Left ventricle myocardium superior (tissue), 1 donor: ENCODE measurements at places on chromosomes 7 and 10.

DNA sequence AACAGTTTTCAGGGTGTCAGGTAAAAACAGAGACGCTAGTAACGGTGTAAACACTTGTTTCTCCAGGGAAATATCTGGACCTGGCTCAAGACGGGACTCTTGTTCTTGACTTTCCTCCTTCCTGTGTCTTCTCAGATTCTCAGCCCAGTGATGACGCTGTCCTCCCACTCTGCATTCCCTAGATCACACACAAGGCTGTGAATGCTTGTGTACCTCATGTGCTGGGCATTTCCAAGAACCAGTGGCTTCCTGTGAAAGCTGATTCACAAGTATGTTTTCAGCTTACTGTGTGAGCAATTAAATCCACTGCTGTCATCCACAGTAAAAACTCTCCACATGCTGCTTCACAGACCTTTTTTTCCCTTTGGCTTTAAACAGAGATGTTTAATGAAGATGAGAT, 193.8 kb upstream of the DPP6 start:
- no peak for DNase-seq

- no peak for DNase-seq
Observed at GRCh38 chr7:157983502-157984422, 603.9 kb downstream of the PTPRN2 start.

DNA sequence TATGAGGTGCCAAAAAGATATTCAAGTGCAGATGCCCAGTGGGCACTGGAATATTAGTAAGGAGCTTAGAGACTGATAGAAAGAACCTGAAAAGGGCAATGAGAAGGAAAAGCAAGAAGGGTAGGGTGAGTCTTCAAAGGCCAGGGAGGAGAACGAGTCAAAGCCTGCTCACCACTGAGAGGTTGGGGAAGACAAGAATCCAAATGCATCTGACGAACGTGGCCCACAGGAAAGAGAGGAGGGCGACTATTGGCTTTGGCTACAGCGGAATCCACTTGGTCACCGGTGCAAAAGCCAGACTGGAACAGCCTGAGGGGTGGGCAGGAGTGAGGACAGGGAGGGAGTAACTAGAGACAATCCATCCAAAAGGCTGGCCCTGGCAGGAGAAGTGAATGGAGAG, 216.7 kb upstream of the KLF14 start:
- DNase-seq = no peak

DNA sequence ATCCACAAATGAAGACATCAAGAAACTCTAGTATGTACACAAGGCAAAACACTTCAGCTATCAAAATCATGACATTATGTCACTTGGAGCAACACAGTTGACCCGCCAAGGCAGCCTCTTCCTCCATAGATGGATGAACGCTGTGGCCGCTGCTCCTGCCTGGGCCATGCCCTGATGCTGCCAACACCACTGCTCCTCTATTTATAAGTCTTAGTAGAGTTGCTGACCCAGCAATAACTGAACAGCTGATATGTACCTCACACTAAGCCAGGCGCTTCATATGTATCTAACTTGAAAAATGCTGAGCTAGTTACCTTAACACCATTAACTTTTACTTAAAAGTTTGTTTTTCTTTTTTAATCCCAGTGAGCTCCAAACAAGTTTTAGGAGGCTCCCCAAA, 131.9 kb downstream of the LYZL1 start:
- peak; percentile 60 for DNase-seq

GRCh38 chr10:59135275-59135674, 41.2 kb upstream of the PHYHIPL start:
- DNase-seq = no peak

DNA sequence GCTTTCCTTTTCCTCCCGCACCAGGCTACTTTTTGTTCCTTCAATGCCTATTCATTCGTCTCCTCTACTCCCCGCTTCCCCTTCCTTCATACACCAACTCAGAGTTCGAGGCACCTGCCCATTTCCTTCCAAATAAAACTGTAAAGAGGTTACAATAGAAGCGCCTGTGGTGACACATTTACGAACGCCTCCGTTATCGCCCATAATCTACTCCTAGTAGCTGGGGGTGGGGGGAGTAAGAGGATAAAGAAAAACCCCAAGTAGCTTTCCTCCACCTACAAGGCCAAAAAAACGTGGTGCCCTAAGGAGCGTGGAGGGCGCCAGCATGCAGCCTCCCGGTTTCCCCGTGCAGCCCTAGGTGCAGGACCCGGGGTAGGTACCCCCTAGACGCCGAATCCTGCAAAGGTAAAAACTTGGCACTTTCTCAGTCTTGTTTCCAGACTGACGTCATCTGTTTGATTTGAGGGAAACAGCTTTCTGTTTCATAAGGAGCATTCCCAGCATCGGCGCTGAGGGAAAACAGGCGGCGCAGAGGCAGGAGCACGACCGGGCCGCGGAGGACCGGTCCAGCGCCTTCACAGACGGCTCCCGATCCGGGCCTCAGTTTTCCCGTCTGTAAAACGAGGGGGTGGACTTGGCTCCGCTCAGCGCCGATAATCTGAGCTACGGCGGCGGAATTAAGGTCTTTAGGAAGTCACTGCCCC, 922 bp downstream of the PPA1 start:
- DNase-seq = peak; percentile 47

DNA sequence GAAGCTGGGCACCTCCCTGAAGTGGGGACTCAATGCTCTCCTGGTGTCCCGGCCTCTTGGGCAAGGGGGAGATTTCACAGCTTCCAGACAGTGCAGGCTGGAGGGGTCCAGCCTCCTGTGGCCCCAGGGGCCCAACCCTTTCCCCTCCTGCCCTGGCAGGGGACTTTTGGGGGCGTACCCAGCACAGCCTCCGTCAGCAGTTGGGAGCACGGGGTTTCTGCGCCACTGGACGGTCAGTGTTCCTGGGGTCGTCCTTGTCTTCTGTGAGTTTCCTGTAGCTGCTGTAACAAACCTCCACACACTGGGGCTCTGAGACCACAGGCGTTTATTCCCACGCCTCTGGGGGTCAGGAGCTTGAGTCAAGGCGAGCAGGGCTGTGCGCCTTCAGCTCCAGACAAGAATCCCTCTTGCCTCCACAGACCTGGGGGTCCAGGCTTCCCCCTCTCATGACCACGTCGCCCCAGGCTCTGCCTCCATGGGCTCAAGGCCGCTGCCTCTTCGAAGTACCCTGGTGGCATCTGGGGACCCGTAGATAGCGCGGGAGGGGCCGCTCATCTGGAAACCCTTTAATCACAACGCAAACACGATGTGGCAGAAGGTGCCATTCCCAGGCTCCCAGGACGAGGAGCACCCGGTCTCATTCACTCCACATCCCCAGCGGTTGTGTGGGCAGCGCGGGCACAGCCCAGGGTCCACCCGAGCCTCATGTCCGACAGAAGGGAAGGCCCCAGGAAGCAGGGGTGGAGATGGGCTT, 14.0 kb downstream of the PWWP2B start:
- no peak for DNase-seq

DNA sequence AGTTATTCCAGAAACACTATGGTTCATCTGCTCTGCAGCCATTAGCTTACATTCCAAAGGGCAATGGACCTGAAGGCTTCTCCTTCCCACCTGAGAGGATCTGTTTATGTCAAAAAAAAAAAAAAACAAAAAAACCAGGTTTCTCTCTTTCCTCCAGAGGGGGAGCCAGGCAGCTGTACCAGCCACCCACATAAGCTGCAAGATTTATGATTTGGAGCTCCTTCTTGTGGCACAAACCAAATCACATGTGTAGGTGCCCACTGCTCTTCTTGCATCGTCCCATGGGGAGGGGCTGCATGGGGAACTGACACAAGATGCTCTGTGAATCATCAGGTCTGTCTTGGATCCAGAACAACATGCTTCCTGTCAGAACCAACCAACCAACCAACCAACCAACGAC, 231.6 kb upstream of the IGFBP3 start:
- no peak for DNase-seq
